Activated CD8-positive, alpha-beta T cell treated with anti-CD3 and anti-CD28 coated beads for 36 hours (primary cell): ENCODE measurements at places on chromosomes 6 and 20. TPM values are rescaled to one million over a fixed set of nuclear protein-coding genes. Genes with fewer than 3 reads are reported as not detected.

Gene FANCE
- 19.4 TPM for total RNA-seq

Gene SPATS1
- total RNA-seq: not detected

Gene PRKN
- 1.4 TPM for total RNA-seq

Gene TP53TG5
- 0.29 TPM for total RNA-seq

DNA sequence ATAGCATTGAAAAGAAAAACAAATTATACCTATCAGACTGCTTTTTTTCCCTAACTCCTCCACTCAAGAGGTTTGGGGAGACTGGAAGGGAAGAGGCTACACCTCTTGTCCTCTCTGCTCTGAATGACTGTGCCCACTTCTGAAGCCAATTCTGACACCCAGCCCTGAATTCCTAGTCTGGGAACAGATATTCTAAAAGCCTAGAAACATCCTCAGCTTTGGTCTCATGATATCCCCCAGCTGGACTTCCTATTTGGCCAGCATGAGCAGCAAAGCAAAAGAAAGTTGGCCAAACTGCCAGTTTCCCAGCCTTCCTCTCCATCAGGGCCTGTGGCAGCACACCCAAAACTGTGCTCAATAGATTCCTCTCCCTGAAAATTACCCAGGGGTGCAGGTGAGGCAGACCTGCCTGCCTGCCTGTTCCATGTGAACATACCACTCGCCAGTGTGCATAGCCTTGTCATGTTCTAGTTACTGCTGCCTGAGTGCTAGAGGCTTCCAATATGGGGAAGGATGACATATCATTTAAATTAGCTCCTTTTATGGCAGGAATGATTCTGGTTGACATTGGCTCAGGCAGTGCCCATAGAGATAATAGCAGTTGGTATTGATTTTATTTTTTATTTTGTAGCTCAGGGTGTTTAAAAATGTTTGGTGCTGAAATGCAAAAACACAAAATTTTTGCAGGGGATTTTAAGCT lies 152.1 kb upstream of the RIN2 start:
- no peak for DNase-seq

- no peak for DNase-seq
Measured at GRCh38 chr6:3294921-3295871, 36.4 kb downstream of the PSMG4 start.

- no peak for DNase-seq
Measured at GRCh38 chr6:144944106-144944505, 659.0 kb downstream of the UTRN start.

DNA sequence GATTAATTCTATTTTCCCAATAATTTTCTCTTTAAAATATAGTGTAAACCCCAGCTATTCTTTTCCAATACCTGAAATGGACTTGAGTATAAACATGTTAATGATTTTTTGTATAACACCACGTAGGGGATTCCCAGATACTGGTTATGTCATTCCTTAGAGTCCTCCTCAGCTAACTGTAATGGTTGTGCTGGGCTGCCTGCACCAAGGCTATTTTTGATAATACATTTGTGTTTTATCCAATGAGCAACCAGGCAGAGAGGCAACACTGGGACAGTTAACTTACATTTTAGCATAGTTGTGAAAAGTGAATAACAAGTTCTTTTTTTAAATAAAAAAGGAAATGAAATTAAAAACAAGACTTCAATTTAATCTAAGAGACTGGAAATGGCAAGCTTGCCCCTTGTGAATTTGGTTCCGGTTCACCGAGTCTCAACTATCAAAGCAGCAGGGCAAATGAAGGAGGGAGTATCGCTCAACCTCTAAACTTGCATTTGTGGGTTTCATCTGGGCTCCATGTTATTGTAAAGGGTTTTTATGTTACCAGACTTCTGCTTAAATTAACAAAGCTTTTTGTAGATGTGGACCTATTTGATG lies 18.8 kb upstream of the BACH2 start:
- DNase-seq: no peak

- DNase-seq: no peak
Measured at GRCh38 chr6:111212625-111213024, 125.3 kb downstream of the SLC16A10 start.

DNA sequence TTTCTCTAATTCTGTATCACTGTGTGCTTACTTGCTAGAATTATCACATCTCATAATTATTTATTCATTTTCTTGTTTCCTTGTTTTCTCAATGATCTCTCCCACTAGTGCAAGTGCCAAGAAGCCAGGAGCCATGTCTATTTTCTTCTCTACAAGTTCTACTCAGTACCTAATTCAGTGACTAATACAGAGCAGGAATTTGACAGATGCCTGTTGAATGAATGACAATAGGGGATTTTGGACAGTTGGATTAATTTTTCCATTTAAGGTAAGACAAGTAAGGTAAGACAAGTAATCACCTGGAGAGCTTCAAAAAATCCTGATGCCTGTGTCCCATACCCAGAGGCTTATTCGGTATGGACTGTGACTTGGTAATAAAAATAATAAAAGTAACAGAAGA lies 81.0 kb downstream of the EDN1 start:
- DNase-seq: no peak
